ENCODE measurements at places on chromosomes 2 and 18. TPM values are rescaled to one million over a fixed set of nuclear protein-coding genes. Genes with fewer than 3 reads are reported as not detected.

DNA sequence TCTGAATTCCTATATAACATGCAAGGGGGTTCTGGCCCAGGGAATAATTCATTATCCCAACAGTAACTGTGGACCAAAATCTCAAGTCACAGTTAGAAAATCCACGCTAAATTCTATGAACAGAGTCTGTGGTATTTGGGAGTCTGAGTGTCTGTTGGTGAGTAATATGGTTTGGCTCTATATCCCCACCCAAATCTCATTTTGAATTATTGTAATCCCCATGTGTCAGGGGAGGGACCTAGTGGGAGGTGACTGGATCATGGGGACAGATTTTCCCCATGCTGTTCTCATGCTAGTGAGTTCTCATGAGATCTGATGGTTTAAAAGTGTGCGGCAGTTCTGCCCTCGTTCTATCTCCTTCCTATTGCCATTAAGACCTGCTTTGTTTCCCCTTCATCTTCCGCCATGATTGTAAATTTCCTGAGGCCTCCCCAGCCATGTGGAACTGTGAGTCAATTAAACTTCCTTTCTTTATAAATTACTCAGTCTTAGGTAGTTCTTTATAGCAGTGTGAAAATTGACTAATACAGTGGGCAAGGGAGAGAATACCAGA, 68.3 kb downstream of the NBAS start:
- no peak for DNase-seq

The MAPRE3 gene
- total RNA-seq = 19.9 TPM

DNA sequence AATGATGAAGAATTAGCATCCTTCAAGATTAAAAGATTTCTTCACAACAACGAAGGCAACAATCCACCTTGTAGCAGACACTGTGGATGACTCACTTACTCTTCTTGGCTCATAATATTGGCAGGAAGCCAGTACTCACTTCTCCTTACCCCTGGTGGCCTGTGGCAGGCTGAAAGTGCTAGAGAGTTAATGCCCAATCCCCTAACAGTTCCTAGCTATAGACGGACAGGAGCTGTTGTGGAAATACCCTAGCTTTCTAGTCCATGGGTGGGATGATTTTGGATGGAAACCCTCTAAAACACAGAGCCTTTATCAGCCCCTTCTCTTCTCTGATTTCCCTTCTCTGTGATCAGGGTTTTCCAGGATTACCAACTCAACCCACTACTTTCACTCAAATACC, 128.6 kb upstream of the NYAP2 start:
- peak; percentile 53 for DNase-seq

- no peak for DNase-seq
Observed at GRCh38 chr2:18527822-18528221, 32.6 kb downstream of the RDH14 start.

DNA sequence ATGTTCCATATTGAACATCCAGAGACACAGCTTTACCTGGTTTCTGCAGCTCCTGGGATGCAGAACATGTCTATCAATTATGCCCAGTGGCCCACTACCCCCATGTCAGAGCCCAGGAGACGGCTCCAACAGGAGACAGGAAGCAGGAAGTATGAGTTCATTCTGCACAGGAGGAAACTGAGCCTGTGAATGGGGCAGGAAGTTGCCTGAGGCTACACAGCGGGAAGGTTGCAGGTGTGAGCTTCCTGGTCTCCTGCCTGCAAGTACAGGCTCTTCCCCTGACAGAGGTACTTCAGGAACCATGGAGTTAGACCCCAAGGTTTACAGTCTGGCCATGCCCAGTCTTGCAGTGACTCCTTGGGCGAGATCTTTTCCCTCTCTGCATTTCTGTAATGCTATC, 2.8 kb upstream of the BOK start:
- DNase-seq = no peak

DNA sequence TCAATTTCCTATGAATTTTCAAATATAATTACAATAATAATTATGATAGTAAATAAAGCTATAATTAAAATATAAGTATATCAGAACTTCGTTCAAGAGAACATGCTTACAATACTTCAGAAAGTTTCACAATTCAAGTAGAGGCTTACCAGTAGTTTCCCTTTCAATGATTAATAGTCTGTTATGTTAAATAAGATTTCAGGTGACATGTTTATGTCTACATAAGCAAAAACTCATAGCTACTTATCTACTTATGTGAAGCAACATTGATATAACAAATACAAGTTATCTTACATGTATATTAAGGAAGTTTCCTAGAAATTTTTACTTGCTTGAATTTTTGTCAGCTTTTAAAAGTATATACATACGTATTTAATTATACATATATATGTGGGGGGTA, 4.5 kb upstream of the COL3A1 start:
- no peak for DNase-seq

DNA sequence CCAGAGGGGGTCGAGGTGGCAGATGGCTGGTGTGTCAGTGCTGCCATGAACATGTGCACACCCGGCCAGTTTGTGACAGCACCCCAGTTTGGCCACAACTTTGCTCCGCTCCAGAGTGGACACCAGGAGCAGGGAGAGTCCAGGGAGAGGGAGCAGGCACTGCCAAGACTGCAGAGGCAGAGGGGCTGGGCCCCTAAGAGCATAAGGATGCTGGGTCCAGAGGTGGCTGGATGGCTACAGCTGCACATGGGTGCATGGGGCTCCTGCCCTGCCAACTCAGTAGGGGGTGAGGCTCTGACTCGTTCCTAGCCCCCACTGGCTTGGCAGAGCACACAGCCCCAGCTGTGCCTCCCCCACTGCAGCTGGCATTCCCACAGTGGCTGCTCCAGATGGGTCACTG, 999.2 kb upstream of the CRIM1 start:
- no peak for DNase-seq

Data from stomach (tissue), 19 donors.